ENCODE measurements at places on chromosomes 2 and 18. TPM values are rescaled to one million over a fixed set of nuclear protein-coding genes. Genes with fewer than 3 reads are reported as not detected.

The EPB41L5 gene
- total RNA-seq, result 3.7 TPM

The LRRC30 gene
- not detected for total RNA-seq

DNA sequence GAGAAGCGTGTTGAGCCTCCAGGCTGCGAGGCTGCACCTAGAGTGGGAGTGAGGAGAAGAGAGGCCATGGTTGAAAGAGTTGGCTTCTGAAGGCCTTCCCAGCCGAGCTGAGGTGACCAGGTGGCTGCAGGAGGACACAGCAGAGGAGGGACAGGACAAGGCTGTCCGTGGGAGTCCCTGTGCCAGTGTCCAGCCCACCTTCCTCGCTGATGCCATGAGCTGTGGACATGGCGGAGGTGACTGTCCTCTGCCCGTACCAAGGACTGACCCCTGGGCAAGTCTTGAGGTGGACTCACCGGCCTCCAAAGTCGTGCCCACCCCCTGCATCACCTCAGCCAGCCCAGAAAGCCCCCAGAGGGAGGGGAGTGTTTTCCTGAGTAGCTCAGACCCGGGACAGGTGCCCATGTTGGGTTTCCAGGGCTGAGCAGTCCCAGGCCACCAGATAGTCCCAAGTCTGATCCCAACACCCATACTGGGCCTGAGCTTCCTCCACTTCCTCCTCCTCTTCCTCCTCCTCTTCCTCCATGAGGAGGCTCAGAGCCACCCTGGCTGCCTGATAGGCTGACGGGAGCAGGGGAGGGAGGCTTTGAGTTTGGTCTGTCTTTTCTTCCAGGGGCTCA lies 43.0 kb upstream of the FOSL2 start:
- H3K4me3 ChIP-seq, result no peak overlapping the region
- peaks cover 3% of the 10 kb centered on the region for H3K36me3 ChIP-seq
- H3K27ac ChIP-seq, result peak overlapping the region; percentile 89
- H3K27me3 ChIP-seq, result no peaks in the 10 kb centered on the region

- H3K27ac ChIP-seq, result no peak overlapping the region
- peaks cover 28% of the 10 kb centered on the region for H3K4me1 ChIP-seq
- no peak for DNase-seq
- H3K36me3 ChIP-seq, result peaks cover 49% of the 10 kb centered on the region
- H3K27me3 ChIP-seq, result no peaks in the 10 kb centered on the region
- no peak overlapping the region for H3K4me3 ChIP-seq
Observed at GRCh38 chr2:134276381-134277172, 22.7 kb downstream of the MGAT5 start.

The L3MBTL4 gene
- 0.27 TPM for total RNA-seq

GRCh38 chr2:111072220-111072871 lies 48.4 kb upstream of the BCL2L11 start:
- H3K27ac ChIP-seq, result no peak overlapping the region
- no peak for DNase-seq
- H3K36me3 ChIP-seq, result no peaks in the 10 kb centered on the region
- H3K4me1 ChIP-seq, result no peaks in the 10 kb centered on the region

The HAAO gene
- not detected for total RNA-seq

DNA sequence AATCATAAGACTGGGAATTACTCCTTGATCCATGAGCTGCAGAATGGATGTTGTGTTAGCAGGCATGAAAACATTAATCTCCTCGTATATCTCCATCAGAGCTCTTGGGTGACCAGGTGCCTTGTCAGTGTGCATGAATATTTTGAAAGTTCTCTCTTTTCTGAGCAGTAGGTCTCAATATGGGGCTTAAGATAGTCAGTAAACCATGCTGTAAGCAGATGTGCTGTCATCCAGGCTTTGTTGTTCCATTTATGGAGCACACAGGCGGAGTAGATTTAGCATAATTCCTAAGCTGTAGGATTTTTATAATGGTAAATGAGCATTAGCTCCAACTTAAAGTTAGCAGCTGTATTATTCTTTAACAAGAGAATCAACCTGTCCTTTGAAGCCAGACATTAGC lies 160.3 kb downstream of the MYO1B start:
- DNase-seq, result no peak
- no peak overlapping the region for H3K27ac ChIP-seq
- H3K4me1 ChIP-seq, result no peaks in the 10 kb centered on the region
- no peak overlapping the region for H3K4me3 ChIP-seq
- H3K36me3 ChIP-seq, result no peaks in the 10 kb centered on the region

GRCh38 chr2:176657393-176657792 lies 388.2 kb downstream of the MTX2 start:
- no peak for DNase-seq
- H3K27ac ChIP-seq, result no peak overlapping the region
- H3K36me3 ChIP-seq, result no peaks in the 10 kb centered on the region
- peaks cover 15% of the 10 kb centered on the region for H3K4me1 ChIP-seq

DNA sequence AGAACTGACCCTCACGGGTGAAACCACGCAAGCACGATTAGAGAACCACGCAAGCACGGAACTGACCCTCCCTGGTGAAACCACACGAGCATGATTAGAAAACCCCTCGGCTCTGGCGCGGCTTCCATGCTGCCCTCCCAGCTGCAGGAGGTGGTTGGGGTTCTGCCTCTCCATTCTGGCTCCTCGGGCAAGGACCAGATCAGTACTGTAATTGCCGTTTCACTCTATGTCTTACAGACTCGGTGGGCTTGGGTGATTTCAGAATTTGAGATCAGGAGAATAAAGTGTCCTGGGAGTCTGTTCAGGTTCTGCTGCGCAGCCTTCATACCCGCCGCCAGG lies 58.3 kb upstream of the KCNG2 start:
- no peak for DNase-seq
- H3K27ac ChIP-seq, result no peak overlapping the region
- no peak overlapping the region for H3K4me3 ChIP-seq
- H3K4me1 ChIP-seq, result no peaks in the 10 kb centered on the region
- no peaks in the 10 kb centered on the region for H3K27me3 ChIP-seq
- H3K36me3 ChIP-seq, result peaks cover 76% of the 10 kb centered on the region

The WNT6 gene
- not detected for total RNA-seq

GRCh38 chr2:142041996-142042395 lies 88.8 kb downstream of the LRP1B start:
- no peak overlapping the region for H3K4me3 ChIP-seq
- no peaks in the 10 kb centered on the region for H3K36me3 ChIP-seq
- DNase-seq, result no peak
- H3K4me1 ChIP-seq, result no peaks in the 10 kb centered on the region
- no peak overlapping the region for H3K27ac ChIP-seq

DNA sequence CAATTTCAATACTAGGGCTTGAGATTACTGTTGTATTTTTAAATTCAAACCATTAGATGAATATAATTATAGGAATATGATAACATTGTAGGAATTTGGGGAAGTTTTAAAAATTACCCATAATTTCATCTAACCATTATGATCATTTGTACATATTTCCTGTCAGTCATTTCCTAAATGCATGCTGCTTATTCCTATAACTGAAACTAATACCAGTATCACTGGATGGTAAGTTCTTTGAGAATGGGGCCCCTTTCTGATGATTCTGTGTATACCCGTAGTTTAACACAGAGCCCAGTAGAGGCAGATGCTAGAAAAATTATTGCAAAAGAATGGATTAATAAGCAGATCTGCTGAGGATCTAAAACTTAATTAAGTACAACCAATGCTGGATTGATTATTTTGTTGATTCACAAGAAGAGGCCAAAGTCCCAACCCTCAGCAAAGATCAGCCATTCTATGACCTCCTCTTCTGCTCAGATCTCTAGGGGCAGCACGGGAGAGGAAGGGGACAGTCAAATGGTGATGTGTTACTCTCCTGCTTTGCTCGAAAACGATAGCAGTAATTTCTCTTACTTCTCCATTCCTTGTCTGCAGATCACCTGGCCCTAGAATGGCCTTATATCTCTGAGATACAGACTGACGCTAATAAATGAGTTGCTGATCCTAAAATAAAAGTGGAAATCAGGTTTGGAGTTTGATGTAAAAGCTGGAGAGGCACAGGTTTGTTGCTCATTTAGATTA lies 69.5 kb upstream of the PELI1 start:
- no peaks in the 10 kb centered on the region for H3K27me3 ChIP-seq
- peaks cover 55% of the 10 kb centered on the region for H3K4me1 ChIP-seq
- DNase-seq, result no peak
- H3K27ac ChIP-seq, result peak overlapping the region; percentile 93
- peaks cover 16% of the 10 kb centered on the region for H3K36me3 ChIP-seq

DNA sequence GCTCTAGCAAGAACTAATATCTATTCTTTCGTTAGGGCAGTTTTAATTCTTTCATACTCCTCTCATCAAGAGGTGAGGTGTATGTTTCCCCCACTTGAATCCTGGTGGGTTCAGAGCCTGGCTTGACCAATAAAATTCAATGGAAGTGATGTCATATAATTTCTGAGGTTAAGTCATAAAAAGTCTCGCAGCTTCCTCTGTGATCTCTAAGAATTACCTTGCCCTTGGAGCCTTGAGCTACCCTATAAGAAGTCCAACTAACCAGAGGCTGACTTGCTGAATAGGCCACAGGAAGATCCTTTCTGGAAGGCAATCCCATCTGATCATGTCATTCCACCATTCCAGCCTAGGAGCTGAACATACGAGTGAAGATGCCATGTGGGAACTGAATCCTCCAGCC lies 26.1 kb upstream of the INO80D start:
- peaks cover 14% of the 10 kb centered on the region for H3K36me3 ChIP-seq
- H3K27ac ChIP-seq, result no peak overlapping the region
- H3K4me1 ChIP-seq, result no peaks in the 10 kb centered on the region
- DNase-seq, result no peak
- no peaks in the 10 kb centered on the region for H3K27me3 ChIP-seq

The POTEF gene
- not detected for total RNA-seq

GRCh38 chr2:30382995-30383394 lies 64.1 kb upstream of the LCLAT1 start:
- no peak overlapping the region for H3K27ac ChIP-seq
- no peak overlapping the region for H3K4me3 ChIP-seq
- no peaks in the 10 kb centered on the region for H3K36me3 ChIP-seq
- no peak for DNase-seq
- H3K27me3 ChIP-seq, result peaks cover 9% of the 10 kb centered on the region
- H3K4me1 ChIP-seq, result no peaks in the 10 kb centered on the region

DNA sequence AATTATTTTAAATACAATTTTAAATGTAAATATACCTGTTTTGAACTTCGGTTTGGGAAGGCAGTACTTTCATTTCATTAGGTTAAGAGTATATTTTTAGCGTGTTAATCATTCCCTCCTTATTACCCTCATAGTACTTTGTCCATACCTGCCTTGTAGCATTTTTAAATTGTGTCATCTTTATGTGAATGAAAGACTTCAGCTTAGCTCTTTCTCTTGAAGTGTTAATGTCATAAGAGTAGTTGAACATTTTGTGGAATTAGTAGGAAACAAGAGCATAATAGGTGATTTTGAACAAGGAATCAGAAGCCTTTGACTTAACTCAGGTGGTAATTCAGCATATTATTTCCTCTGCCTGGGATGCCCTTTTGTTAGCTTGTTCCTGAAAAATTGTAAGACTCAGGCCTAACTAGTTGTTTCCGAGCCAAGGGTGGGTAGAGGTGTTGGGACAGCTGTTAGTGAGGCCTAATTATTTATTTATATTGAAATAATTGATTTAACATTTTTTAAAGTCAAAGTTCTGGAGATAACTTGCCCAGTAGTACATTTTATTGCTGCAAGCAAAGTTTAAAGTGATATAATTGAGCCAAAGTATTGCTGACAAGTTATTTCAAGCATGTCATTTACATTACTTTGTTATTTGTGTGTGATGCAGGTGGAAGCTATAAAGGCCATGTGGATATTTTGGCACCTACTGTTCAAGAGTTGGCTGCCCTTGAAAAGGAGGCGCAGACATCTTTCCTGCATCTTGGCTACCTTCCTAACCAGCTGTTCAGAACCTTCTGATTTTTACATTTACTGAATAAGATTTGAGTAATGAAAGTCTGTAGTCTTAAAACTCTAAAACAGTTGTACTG lies 38.7 kb downstream of the DDX1 start:
- peaks cover 48% of the 10 kb centered on the region for H3K36me3 ChIP-seq
- no peaks in the 10 kb centered on the region for H3K4me1 ChIP-seq
- H3K27ac ChIP-seq, result no peak overlapping the region
- DNase-seq, result no peak
- H3K27me3 ChIP-seq, result no peaks in the 10 kb centered on the region

The PLCD4 gene
- total RNA-seq, result 0.15 TPM

DNA sequence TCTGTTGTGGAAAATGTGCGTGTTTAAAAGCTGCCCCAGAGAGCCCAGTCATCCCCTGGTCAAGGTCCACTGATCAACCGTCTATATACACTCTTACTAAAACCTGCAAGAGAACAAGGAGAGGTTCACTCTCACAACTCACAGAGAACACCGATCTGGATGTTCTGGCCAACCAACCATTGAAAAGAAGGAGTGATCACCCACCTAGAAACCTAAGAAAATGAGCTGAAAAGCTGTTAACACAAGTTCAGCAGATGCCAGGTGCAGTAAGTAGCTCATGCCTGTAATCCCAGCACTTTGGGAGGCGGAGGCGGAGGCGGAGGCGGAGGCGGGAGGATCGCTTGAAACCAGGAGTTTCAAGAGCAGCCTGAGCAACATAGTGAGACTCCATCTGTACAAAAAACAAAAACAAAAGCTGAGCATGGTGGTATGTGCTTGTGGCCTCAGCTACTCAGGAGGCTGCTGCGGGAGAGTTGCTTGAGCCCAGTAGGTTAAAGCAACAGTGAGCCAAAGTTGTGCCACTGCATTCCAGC lies 14.5 kb downstream of the ATG16L1 start:
- H3K36me3 ChIP-seq, result peaks cover 93% of the 10 kb centered on the region
- peak overlapping the region; percentile 98 for H3K27ac ChIP-seq
- no peak for DNase-seq
- H3K4me3 ChIP-seq, result no peak overlapping the region
